Myocyte (in vitro differentiated cells): ENCODE measurements at places on chromosomes 3 and 15.

GRCh38 chr3:142319094-142319493, 93.7 kb upstream of the GK5 start:
- peak; percentile 43 for DNase-seq

DNA sequence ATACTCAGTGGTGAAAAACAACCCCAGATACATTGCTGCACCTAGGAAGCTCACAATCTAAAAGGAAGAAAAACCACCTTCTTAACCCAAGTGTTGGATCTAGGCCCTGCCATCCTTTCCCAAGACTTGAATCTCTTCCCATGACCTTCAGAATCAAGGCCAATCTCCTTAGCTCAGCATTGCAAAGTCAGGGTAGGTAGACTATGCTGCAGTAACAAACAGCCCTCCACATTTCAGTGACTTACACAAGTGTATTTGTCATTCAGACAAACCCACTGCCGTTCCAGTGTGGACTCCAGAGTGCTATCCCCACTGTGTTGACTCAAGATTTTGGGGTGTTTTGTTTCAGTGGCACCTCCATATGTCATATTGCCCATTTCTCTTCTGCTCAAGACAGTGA, 278.4 kb downstream of the UACA start:
- no peak for DNase-seq

GRCh38 chr3:24548278-24548677, 53.6 kb upstream of the THRB start:
- DNase-seq: peak; percentile 95

DNA sequence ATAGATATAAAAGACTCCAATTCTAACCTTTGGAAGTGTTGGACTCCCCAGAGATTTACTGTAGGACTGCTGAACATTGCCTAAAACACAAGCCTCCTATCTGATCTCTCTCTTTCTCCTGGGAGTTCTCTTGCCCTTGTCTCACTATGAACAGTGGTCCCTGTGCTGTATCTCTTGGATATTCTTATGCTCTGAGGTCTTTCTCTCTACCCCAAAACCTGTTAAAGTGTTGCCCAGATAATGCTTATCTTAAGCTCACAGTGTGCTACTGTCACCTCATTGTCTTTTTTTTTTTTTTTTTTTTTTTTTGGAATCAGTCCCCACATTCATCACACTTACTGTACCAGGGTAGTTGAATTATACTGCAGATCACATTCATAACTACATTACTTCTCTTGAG, 131.0 kb upstream of the CBLB start:
- no peak for DNase-seq

DNA sequence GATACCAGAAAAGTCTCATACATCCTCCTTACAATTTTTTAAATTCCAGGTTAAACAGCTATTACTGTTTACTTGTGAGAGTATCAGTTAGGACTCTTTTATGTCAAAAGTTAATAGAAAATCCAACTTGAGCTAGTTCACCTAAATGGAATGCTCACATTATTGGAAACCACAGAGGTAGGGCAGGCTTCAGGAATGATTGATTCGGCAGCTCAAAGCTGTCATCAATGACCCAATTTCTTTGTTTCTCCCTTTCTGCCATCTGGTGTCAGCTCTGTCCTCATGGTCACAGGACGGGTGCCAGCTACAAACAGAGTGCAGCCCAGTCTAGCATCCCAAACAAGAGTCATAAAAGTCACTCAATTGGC, 32.2 kb downstream of the CFAP20DC start:
- DNase-seq: no peak

DNA sequence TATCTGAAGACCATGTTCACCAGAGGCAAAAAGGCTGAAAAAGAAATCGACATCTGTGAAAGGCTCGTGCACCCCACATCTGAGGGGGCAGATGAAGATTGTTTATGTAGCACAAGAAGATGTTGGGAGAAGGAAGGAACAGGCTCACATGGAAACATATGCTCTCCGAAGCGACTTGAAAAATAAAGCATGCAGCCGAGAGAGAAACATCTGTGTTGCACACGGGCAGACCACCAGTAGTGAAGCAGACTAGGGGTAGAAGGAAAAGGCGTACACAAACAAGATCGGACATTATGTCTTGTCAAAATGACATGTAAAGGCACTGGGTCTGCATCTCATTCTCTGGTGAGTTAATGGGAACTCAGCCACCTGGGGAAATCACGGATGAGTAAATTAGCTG, 356.5 kb downstream of the ZIC4 start:
- no peak for DNase-seq

- DNase-seq: no peak
Observed at GRCh38 chr3:29690686-29691353, 409.9 kb downstream of the RBMS3 start.

GRCh38 chr3:152436707-152437590, 168.2 kb downstream of the MBNL1 start:
- no peak for DNase-seq

DNA sequence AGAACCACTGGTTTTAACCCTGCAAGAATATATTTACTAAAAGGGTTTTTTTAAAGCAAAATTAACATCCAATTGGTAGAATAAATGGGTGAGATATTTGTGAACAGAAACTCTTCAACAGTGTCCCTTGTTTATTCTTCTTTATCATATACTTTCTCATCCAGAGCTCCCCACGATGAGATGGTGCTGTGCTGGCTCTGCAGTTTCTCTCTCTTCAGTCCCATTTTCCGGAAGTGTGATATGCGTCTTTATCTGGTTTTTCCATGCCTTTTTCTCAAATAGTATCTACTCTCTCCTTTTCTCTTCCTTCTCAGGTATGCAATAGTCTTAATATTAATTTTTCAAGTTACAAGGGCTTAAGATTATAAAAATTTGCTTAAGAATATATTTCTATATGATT, 1.5 kb downstream of the EAF2 start:
- DNase-seq: no peak
